Spinal cord (tissue), 10 donors: ENCODE measurements at places on chromosomes 6 and 20. TPM values are rescaled to one million over a fixed set of nuclear protein-coding genes. Genes with fewer than 3 reads are reported as not detected.

The CYP24A1 gene
- total RNA-seq, result 0.69 TPM

The GNAS-AS1 gene
- 1.2 TPM for total RNA-seq

The HLA-DOB gene
- 0.20 TPM for total RNA-seq

The SASH1 gene
- total RNA-seq, result 58.5 TPM

The ISM1 gene
- total RNA-seq, result 9.4 TPM

The FAM83C gene
- not detected for total RNA-seq

The GMDS gene
- total RNA-seq, result 37.1 TPM

The CUTA gene
- 64.9 TPM for total RNA-seq

The PLAGL2 gene
- 2.5 TPM for total RNA-seq

The GPANK1 gene
- 9.1 TPM for total RNA-seq

The TMEM244 gene
- not detected for total RNA-seq

The PAQR8 gene
- total RNA-seq, result 43.3 TPM

The ZNF184 gene
- total RNA-seq, result 18.9 TPM

The LAMA4 gene
- total RNA-seq, result 317 TPM

The TFAP2C gene
- total RNA-seq, result 1.0 TPM

The PNLDC1 gene
- total RNA-seq, result 0.10 TPM

The LTA gene
- total RNA-seq, result not detected

The HMGCLL1 gene
- total RNA-seq, result 49.8 TPM

The TRIM15 gene
- total RNA-seq, result not detected

The VPS16 gene
- total RNA-seq, result 35.3 TPM

The COL9A3 gene
- 33.5 TPM for total RNA-seq

The HSF2 gene
- 66.3 TPM for total RNA-seq

The NKX2-2 gene
- 3.0 TPM for total RNA-seq

The RRAGD gene
- 58.3 TPM for total RNA-seq

The MYLK4 gene
- total RNA-seq, result 3.8 TPM

The SUN5 gene
- not detected for total RNA-seq

The PKIB gene
- 4.7 TPM for total RNA-seq

The SNRPB gene
- 45.8 TPM for total RNA-seq

The FAM184A gene
- 30.3 TPM for total RNA-seq
